ENCODE measurements at places on chromosomes 6 and 20.
A peak's percentile ranks its signal among the peaks of the same experiment; 100 is the strongest.

GRCh38 chr6:86943819-86944407 lies 6.6 kb downstream of the HTR1E start:
- DNase-seq: no peak

DNA sequence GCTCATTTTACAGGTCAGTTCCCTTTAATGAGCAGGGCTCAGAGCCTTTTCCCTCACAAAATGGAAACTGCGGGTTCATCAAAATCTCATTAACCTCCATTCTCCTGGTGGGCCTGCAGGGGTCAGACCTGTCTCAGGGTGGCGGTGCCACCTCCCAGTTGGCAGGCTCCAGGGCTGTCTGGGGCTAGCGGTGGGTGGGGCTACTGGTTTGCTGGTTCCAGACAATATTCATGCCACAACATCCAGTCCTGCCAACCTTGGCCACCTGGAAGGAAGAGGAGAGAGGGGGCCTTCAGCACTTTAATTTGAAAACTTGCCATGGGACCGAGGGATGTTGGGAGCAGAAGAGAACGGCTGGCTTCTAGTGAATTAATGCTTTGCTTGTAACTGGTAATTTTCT lies 41.9 kb upstream of the CTNNBL1 start:
- peak; percentile 70 for DNase-seq

DNA sequence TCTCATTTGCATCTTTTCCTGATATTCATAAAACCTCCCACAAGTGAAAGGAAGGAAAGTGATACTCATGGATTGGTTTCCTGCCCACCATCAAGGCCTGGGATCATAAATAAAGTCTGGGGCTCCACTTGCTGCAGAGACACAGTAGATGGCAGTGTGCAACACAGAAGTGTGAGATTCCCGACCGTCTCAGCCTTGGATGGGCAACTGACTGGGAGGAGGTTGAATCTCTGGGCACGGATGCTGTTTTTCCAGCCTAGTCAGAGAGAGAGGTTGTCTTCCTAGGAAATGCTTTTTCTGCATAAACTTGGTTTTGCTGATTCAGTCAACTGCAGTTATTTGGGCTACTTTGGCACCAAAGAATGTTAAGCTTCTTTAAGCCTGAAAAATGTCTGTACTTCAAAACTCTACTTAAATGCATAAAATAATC lies 9.9 kb upstream of the RFPL4B start:
- DNase-seq: peak; percentile 66

- no peak for DNase-seq
Observed at GRCh38 chr6:150001295-150002008, 23.9 kb downstream of the RAET1L start.

- DNase-seq: no peak
Observed at GRCh38 chr6:130587778-130588520, 222.1 kb downstream of the TMEM200A start.

DNA sequence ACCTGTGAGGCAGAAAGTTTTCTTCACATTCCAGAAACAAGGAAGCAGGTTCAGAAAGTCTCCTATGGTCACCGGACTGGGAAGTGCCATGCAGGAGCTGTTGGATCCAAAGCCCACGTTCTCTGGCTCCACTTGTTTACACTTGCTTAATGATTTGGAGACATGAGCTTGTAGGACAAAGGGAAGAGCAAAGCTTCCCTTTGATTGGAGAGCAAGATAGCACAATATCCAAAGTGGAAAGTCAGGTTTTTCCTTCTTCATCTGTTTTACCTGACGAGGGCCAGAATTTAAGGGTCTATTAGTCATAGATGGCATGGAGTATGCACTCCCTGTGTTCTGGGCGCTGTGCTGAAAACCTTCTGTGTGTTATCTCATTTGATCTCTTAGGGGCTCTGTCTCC lies 81.2 kb downstream of the PDE7B start:
- no peak for DNase-seq

DNA sequence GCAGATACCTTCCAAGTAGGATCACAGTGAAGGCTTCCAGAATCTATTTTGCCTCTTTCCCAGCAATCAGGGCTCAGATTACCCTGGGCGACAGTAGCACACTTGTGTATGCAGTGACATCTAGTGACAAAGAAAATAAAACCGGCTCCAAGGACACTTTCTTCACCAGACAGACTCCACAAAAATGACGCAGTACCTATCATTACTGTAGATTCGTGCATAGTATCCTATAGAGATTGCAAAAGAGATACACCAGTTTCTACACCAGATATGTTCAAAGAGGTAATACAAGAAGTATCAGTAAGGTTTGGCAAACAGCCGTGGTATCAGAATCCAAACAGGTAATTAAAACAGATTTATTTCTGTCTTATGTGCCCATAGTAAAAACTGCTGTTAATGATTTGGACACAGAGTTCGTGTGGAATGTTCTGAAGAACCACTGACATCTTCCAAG lies 600.4 kb upstream of the JAG1 start:
- DNase-seq: peak; percentile 80
